GM23248 (cell line): ENCODE measurements at places on chromosomes 6 and 20. TPM values are rescaled to one million over a fixed set of nuclear protein-coding genes. Genes with fewer than 3 reads are reported as not detected.

The HUS1B gene
- 0.32 TPM in 1 of 2 replicates, not detected in the other for total RNA-seq

The IPCEF1 gene
- total RNA-seq, result not detected in 2 replicates

The POPDC3 gene
- total RNA-seq, result 37.4 and 45.1 TPM in 2 replicates

The MUCL3 gene
- not detected in 2 replicates for total RNA-seq

The DLK2 gene
- 0.51 and 0.76 TPM in 2 replicates for total RNA-seq

The SNAP25 gene
- total RNA-seq, result not detected in 2 replicates

The TFAP2B gene
- total RNA-seq, result not detected in 2 replicates

The RTEL1 gene
- 15.6 and 30.7 TPM in 2 replicates for total RNA-seq

The SLC52A3 gene
- not detected in 2 replicates for total RNA-seq

The C6orf141 gene
- total RNA-seq, result not detected in 2 replicates

The KCNK15 gene
- 9.9 and 11.1 TPM in 2 replicates for total RNA-seq

The ULBP2 gene
- 11.4 and 23.8 TPM in 2 replicates for total RNA-seq

The CBLN4 gene
- total RNA-seq, result not detected in 2 replicates
